ENCODE measurements at places on chromosomes 13 and 19.
A peak's percentile ranks its signal among the peaks of the same experiment; 100 is the strongest.

GRCh38 chr13:111065698-111066097 is 49.4 kb upstream of the ARHGEF7 start:
- no peak for DNase-seq

GRCh38 chr13:74000876-74001275 is 133.3 kb downstream of the KLF12 start:
- DNase-seq = no peak

GRCh38 chr13:103605546-103606326 is 539.5 kb upstream of the SLC10A2 start:
- no peak for DNase-seq

GRCh38 chr19:51002542-51003311 is 1.3 kb upstream of the KLK8 start:
- peak; percentile 97 for DNase-seq

DNA sequence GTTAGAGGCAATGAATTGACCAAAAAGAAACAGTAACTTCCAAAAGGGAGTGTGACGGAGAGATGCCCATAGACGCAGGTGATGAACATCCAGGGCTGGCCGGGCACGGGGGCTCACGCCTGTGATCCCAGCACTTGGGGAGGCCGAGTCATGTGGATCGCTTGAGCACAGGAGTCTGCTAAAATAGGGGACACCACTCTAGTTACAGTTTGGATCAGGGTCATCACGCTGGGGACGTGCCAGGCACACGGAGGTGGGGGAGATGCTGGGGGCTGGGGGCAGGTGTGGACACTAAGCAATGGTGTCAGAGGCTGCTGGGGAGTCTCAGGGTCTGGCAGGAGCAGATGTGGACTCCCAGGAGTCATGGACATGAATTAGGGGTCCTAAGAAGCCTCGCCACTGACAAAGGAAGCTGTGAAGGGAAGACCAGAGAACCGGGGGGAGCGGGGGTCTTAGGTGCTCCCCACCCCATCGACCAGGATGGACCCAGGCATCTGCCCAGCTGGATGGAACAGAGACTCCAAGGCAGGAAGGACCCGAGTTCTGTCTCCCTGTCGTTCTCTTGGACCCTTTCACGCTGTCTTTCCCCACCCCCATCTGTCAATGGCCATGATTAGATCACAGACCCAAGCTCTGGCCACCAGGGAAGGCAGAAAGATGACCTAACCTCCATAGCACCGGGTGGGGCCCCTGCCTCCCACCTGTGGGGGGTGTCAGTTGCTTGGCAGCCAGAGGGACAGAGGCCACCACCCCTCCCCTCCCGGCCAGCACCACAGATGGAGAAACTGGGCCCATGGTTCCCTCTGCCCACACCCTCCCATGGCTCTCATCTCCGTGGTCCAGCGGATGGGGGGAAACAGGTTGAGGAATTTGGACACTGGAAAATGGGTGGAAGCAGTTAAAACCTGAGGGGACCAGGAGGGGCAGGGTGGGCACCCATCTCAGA is 19.6 kb downstream of the CCDC8 start:
- no peak for DNase-seq

GRCh38 chr13:113187883-113188665 is 20.4 kb downstream of the PCID2 start:
- no peak for DNase-seq

- DNase-seq = peak; percentile 75
Observed at GRCh38 chr19:54162241-54162805, 2.8 kb upstream of the LENG1 start.

DNA sequence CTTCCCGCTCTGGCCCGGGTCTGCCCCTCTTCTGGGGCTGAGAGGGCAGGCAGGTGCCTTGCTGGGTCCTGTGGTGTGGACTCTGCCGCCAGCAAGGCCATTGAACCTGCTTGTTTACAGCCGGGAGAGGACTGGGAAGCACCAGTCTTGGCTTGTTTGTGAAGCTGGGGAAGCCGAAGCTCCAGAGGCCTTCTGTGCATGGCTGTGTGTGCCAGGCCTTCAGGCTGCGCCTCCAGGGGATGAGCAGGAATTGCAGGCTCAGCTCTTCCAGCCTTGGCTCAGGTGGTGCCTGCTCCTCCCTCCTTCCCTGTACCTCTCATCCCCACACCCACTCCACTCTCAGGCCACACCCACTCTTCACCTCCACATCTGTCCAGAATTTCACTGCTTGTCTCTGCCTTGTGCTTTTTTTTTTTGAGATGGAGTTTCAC is 17.5 kb downstream of the NDUFB7 start:
- DNase-seq = no peak

GRCh38 chr13:51557875-51558612 is 26.2 kb upstream of the WDFY2 start:
- DNase-seq = no peak

GRCh38 chr19:35322014-35322413 is 7.0 kb upstream of the CD22 start:
- no peak for DNase-seq

DNA sequence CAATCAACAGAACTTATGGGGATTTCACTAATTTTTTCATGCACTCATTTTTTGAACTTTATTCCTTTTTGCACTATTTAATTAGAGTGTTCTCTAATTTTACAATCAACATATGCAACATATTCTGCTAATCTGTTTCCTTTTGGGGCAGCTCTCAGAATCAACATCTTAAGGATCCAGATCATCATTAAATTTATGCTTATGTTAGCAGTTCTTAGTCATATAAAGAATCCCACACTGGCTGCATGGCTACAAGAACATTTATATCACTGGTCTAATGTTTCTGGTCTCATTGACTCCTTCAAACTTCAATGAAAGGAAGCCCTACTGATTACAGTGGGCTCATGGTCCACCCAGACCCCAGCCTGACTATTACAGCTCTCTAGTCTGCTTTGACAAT is 245.2 kb downstream of the RBM26 start:
- no peak for DNase-seq

GRCh38 chr13:109568339-109568818 is 218.0 kb downstream of the IRS2 start:
- DNase-seq = no peak

DNA sequence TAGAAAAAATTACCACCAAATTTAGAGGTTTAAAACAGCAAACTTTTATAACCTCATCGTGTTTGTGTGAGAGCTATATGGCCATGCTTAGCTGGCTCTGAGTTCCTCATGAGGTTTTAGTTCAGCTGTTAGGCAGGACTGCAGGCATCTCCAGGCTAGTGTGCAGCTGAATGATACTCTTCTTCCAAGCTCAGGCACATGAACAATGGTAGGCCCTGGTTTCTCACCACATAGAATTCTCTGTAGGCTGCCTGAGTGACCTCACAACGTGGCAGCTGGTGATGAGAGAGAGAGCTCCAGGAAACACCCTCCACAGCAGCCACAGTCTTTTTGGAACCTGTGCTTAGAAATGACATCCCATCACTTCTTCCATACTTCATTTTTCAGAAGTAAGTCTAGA is 540.6 kb upstream of the MIR17HG start:
- no peak for DNase-seq

- no peak for DNase-seq
Observed at GRCh38 chr13:25169951-25170553, 2.0 kb downstream of the AMER2 start.

DNA sequence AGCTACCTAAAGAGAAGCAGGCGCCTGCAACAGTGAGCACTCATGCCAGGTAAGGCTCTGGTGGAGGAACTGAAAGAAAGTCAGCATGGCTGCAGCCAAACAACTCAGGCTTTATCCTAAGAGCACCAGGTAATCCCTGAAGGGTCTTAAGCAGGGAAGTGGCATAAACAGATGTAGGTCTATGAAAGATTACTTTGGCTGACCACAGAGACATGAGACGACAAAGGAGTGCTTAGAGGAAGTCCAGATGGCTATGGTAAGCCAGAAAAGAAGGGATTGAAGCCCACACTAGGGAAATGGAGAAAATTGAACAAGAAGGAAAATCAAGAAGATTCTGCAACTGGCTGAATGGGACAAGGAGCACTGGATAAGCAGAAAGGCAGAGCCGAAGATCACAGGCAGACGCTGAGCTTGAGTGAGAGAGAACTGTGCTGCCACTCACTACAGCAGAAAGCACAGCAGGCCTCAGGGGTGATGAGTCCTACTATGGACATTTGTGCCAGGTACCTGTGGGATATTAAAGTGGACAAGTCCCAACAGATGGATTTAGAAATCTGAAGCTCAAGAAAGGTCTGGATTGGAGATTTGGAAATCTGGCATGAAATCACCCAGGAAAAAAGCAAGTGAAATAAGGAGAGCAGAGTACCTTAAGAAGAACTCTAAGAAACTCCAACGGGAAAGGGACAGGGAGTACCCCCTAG is 4.2 kb downstream of the RCBTB1 start:
- no peak for DNase-seq

DNA sequence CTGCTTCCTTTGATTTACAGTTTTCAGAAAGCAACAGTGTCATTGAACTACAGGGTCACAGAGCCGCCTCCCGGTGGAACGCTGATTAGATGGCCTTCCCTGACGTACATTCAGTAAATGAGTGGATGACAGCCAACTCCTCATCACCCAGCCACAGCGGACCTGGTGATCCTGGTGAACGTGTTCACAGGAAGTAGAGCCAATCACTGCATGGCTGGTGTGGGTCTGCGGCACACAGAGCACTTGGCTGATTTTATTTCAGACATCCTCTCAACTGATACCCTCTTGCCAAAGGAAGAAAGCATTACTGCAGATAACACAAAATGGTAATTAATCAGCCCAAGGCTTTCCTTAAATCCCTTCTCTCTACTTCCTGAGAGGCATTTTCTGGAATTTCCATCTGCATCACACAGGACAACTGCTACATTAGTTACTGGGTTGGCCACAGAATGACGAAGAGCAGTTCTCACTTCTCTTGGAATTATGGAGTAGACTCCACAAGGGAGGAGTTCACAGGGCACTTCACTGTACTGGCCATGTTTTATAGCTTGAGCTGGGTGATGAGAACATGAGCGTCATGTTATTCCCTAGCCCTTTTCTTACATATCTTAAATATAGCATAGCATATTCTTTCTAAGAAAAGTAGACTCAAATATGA is 84.0 kb upstream of the SLC7A1 start:
- no peak for DNase-seq

GRCh38 chr19:2616741-2617392 is 85.6 kb downstream of the GNG7 start:
- no peak for DNase-seq

- DNase-seq = peak; percentile 78
Observed at GRCh38 chr19:3073159-3073563, 10.9 kb upstream of the TLE5 start.

DNA sequence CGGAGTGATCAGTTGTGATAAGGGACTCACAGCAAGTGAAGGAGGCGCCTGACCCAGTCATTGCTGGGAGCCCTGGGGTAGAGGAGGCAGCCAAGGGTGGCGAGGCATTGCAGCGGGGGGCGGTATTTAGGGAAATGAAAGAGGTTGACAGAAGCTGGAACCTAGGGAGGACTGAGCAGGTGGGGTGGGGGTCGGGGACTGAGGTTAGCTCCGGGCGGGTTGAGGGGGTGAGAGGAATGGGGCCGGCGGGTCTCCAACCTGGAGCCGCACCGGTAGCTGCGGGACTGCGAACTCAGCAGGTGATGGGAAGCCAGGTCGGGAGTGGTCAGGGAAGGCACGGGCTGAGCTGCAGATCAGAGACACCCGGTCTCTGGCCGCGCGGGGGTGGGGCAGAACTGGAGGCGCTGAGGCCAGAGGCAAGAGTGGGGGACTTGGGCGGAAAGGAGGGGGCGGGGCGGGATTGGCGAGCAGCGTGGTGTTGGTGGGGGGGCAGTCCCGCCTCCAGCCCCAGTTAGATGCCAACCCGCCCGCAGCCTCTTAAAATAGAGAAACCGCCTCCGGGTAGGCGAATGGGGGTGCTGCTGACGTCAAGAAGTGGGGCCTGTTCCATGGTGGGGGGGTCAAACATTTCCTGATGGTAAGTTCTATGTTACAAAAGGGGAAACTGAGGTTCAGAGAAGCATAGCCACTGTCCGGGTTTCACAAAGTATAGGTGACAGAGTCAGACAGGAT is 1.5 kb downstream of the MAST3 start:
- DNase-seq = no peak

GRCh38 chr19:29896802-29897201 is 45.2 kb upstream of the URI1 start:
- DNase-seq = no peak

DNA sequence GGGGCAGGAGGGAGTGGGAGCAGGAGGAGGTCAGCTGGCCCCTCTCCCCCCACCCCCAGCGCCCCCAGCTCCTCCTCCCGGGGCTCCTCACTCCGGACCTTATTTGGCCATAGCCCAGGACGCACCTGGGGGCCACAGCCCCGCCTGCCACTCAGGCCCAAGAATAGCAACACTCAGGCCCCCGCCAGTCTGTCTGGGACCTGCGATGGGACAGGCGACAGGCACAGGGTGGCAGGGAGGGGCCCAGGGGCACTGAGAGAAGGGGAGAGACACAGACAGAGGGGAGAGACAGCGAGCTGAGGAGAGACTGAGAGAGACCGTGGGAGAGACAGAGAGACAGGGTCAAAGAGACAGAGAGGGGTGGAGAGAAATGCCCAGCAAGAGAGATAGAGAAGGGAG is 10.2 kb downstream of the JOSD2 start:
- DNase-seq = no peak

- no peak for DNase-seq
Observed at GRCh38 chr13:39200249-39200910, 162.1 kb downstream of the NHLRC3 start.

DNA sequence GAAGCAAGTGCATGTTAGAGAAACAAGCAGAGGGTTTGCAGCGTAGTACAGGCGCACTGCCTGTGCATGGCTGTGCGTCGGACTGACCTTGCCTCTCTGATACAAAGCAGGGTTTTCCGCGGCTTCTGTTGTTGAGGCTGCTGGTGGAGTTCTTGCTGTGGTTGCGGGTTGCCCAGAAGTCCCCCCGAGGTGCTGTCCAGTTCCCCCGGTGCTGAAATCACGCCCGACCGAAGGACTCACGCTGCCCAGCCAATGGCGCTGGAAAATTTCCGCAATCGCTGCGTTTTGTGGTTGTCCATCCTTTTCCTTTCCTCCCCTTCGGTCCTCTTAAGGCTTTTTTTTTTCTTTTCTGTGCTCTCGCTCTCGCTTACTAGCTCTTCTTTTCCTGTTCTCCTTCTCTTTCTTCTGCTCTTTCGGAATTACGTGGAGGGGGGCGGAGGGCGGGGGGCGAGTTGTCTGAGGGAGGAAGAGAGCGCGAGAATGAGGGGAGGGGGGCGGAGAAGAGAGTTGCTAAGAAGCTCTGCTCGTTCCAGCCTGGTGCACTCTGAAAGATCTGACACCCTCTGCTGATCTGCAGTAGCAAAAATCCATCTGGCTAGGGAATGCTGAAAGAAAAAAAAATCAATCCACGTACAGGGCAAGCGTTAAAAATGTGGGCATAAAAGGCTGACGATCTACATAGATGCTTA is at the start of gene SLITRK1:
Gene SLITRK1, minus strand, starts transcription at position 558 of the 689 bp plus-strand sequence. CDS start 967 bp downstream, outside the sequence.
- DNase-seq = peak; percentile 89

GRCh38 chr13:50306156-50306555 is 290.9 kb downstream of the KCNRG start:
- DNase-seq = no peak

- DNase-seq = no peak
Observed at GRCh38 chr19:38070573-38070972, 153.4 kb downstream of the DPF1 start.

GRCh38 chr19:4016903-4017638 is 9.5 kb downstream of the PIAS4 start:
- no peak for DNase-seq
